ENCODE measurements at places on chromosomes 11 and 22. TPM values are rescaled to one million over a fixed set of nuclear protein-coding genes. Genes with fewer than 3 reads are reported as not detected.

TUB gene
- 83.2 TPM for total RNA-seq

NECTIN1 gene
- total RNA-seq, result 10.2 TPM

CDC42EP1 gene
- 1.6 TPM for total RNA-seq

CREB3L1 gene
- total RNA-seq, result 0.41 TPM

TMEM134 gene
- total RNA-seq, result 17.5 TPM

PATE2 gene
- 0.82 TPM for total RNA-seq

PRG2 gene
- total RNA-seq, result not detected

CEND1 gene
- 7.3 TPM for total RNA-seq

C11orf87 gene
- total RNA-seq, result 34.2 TPM

NAGA gene
- 13.5 TPM for total RNA-seq

OOSP1 gene
- 0.41 TPM for total RNA-seq

SAA1 gene
- not detected for total RNA-seq

LRRC4C gene
- 90.5 TPM for total RNA-seq

PTPRJ gene
- total RNA-seq, result 17.1 TPM

CCDC87 gene
- total RNA-seq, result 1.2 TPM

DMC1 gene
- 4.5 TPM for total RNA-seq

C11orf52 gene
- not detected for total RNA-seq

OR52A5 gene
- total RNA-seq, result not detected

MMP7 gene
- not detected for total RNA-seq

MPST gene
- total RNA-seq, result 22.0 TPM

CFAP300 gene
- total RNA-seq, result 2.0 TPM

TMEM191C gene
- total RNA-seq, result 2.4 TPM

Data from frontal cortex (tissue), 4 donors.